ENCODE measurements at places on chromosomes 5 and 9.

- no peak for DNase-seq
These were observed 257.7 kb upstream of the KLF9 start for GRCh38 chr9:70672161-70672649.

DNA sequence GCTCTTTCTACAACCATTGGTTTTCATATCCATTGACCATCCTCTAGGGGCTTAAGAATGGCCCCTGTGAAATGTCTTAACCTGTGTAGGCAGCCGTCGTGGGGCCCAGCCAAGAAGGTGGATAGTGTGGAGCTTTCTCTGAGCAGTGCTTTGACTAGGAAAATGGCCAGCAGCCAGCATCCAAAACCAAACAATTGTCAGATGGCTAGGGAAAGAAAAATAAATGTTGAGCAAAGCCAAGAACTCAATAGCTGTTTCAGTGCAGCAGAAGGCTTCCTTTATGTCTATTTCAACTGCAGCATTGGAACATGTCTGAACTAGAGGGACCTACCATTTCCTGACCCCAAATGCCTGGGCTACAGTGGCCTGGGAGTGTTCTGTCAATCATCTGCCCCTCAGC lies 374.9 kb downstream of the TLE4 start:
- DNase-seq: no peak

DNA sequence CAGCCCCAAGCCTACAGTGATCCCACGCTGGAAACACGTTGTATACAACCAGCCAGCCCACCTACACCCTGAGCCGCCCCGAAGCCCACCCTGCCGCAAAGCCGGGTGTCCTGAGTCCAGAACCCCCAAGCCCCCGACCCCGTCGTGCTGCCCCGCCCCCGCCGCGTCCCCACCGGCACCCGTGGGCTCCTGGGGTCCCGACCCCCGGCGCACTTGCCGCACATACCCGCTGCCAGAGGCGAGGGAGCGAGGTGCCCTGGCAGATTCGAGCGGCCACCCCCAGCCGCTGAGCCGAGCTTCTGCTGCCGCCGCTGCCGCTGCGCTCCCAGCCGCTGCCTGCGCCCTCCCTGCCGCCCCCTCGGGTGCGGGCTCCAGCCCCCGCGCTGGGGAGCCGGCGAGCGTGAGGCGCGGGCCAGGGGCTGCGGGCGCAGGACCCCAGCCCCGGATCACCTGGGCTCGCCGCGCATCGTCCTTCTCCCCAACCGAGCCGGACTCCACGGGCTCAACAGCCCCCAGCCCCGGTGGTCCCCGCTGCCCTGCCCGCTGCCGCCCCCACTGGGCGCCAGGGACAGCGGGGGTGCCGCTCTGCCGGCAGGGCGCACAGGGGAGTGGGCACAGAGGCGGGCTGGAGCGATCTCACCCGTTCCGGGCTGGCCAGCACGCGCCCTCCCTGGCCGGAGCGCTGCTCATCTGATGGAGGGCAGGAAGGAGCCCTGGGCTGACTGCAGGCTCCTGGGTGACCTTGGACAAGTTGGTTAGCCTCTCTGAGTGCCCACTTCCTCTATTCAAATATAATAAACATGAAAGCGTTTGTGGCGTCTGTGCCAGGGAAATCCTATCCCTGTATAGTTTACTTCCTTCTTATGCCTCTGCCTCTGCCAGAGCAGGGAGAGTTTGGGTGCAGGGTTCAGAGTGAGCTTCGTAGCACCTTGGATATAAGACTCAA lies at the start of gene HTR4:
Gene HTR4, minus strand, starts transcription at position 692 of the 946 bp plus-strand sequence. CDS start 17,513 bp downstream, outside the sequence.
- DNase-seq: no peak

DNA sequence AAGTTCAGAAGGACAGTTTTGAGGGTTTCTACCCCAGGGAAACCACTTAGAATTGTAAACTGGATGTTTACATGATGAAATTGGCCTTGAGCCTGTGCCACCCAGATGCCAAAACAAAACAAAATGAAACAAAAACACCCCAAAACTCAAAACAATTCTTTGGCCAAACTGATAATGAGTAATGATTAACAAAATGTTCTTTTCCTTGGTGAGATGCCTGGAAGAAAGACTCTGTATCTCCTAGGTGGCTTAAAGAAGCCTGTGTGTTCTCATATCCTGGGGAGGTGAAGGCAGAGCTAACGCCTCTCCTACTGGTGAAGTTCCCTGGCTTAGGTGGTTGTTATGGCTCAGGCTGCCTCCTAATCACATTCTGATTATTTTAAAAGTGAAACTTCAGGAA lies 120.5 kb downstream of the NPR3 start:
- DNase-seq: no peak

GRCh38 chr5:43304525-43304924 lies 8.7 kb downstream of the HMGCS1 start:
- DNase-seq: no peak
